Smooth muscle cell of the coronary artery (primary cell): ENCODE measurements at places on chromosomes 7 and 10. TPM values are rescaled to one million over a fixed set of nuclear protein-coding genes. Genes with fewer than 3 reads are reported as not detected.

Gene ACSM6
- total RNA-seq, result not detected in 2 replicates

Gene BEND7
- 2.3 and 3.2 TPM in 2 replicates for total RNA-seq

Gene ARMC3
- not detected in 2 replicates for total RNA-seq

Gene PRLHR
- total RNA-seq, result not detected in 2 replicates

Gene SFTPA1
- not detected in 2 replicates for total RNA-seq

Gene PIK3AP1
- total RNA-seq, result under 0.01 TPM in 1 of 2 replicates, not detected in the other

Gene CPA2
- 0.08 TPM in 1 of 2 replicates, not detected in the other for total RNA-seq

Gene PON1
- total RNA-seq, result not detected in 2 replicates

Gene CFAP70
- total RNA-seq, result 0.30 and 0.94 TPM in 2 replicates
